Kasumi-1 (cell line): ENCODE measurements at places on chromosomes 1 and 21.

DNA sequence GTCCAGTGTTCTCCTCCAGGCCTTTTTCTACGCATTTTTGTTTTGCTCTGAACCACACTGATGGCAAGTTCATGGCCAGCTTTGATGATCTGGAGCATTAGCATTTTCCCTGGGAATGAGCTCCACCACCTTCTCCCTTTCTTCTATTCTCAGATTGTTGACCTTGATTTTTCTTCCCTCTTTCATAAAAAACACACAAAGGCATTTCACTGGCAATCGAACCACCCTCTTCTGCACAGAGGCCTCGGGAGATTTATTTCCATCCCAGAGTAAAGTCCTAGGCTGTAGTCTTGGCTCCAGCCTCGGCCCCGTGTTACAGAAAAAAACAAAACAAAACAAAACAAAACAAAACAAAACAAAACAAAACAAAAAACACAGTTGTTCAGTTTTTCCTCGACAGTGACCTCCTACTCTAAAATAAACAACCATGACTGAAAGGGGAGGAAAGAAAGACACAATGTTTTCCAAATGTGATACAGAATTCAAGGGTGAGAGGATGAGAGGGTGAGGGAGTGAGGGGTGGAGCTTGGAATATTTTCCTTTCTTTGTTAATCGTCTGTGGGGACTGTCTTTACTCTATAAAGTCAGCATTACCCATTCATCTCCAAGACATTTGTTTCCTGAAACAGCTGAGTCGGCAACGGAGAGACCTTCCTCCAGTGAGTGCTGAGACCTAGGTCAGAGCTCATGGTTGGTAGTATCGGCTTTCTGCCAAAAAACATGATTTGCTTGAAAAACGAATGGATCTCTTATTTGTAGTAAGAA lies 29.8 kb upstream of the RNF186 start:
- DNase-seq: no peak

- no peak for DNase-seq
Measured at GRCh38 chr1:209751627-209752231, 4.1 kb upstream of the TRAF3IP3 start.

DNA sequence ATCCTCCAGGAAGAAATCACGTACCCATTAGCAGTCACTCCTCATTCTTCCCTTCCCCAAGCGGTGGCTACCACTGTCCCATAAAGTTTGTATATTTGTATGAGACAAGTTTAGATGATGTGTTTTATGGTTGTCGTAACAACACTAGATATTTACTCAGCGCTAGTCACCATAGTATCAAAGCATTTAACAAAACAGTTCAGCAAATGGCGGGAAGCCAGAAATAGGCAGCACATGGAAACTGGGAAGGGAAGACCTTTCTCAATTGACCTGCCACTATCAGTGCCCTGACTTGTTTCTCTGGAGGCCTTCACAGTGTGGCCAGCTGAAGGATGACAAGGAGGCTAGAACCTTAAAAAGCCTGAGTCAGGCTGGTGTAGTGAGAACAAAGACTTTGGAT lies 31.1 kb downstream of the CNST start:
- no peak for DNase-seq

- no peak for DNase-seq
Measured at GRCh38 chr21:25565272-25566211, 41.7 kb downstream of the MRPL39 start.
